ENCODE measurements at places on chromosomes 16 and 17. TPM values are rescaled to one million over a fixed set of nuclear protein-coding genes. Genes with fewer than 3 reads are reported as not detected.
A peak's percentile ranks its signal among the peaks of the same experiment; 100 is the strongest.

CAPNS2 gene
- 165 TPM for total RNA-seq

CACNG1 gene
- not detected for total RNA-seq

FBXL16 gene
- total RNA-seq: 18.3 TPM

ABCC12 gene
- 0.16 TPM for total RNA-seq

TMEM235 gene
- not detected for total RNA-seq

- DNase-seq: no peak
Observed at GRCh38 chr16:24520983-24521382, 18.4 kb upstream of the RBBP6 start.

DNA sequence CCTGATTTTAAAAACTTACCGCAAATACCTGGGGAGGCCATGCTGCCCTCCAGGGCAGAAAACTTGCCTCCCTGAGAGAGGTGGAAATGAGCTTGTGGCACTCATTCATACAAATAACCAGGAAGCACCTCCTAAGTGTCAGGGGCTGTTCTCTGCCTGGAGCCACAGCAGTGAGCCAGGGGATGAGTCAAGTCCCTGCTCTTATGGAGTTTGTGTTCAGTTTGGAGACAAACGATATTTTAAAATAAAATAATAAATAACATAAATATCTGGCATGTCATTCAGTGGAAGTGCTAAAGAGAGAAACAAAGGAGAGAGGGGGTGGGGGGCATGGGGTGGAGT, 313.8 kb downstream of the C16orf95 start:
- no peak for DNase-seq

GRCh38 chr17:28402844-28403243, 3.2 kb downstream of the SLC46A1 start:
- no peak for DNase-seq

DNA sequence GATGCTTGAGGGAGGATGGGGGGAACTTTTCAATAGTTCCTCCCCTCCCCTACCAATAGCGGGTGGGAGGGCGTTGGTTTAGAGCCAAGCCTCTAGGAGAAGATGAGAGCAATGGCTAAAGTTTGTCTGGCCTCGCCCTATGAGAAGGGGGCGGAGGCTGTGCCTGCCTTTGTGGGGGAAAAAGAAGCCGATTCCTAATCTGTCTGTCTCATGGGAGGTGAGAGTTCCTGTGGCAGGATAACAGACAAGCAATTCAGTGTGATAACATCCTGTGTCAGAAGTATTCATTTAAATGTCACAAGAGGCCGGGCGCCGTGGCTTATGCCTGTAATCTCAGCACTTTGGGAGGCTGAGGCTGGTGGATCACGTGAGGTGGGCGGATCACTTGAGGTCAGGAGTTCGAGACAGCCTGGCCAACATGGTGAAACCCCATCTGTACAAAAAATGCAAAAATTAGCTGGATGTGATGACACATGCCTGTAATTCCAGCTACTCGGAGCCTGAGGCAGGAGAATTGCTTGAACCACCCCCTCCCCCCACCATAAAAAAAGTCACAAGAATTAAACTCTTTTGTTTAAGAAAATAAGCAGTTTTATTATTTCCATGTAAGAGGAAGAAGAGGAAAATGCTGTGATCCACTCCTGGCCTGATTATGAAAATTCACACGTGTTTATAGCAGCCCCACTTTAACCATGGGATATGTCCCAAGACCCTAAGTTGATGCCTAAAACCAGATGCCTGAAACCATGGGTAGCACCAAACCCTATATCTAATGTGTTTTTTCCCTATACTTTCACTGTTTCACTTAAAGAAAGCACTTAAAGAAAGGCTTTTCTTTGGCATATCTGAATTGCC, 1.7 kb downstream of the SLFN5 start:
- peak; percentile 88 for DNase-seq

- DNase-seq: no peak
Observed at GRCh38 chr16:80623376-80623775, 82.6 kb downstream of the DYNLRB2 start.

DNA sequence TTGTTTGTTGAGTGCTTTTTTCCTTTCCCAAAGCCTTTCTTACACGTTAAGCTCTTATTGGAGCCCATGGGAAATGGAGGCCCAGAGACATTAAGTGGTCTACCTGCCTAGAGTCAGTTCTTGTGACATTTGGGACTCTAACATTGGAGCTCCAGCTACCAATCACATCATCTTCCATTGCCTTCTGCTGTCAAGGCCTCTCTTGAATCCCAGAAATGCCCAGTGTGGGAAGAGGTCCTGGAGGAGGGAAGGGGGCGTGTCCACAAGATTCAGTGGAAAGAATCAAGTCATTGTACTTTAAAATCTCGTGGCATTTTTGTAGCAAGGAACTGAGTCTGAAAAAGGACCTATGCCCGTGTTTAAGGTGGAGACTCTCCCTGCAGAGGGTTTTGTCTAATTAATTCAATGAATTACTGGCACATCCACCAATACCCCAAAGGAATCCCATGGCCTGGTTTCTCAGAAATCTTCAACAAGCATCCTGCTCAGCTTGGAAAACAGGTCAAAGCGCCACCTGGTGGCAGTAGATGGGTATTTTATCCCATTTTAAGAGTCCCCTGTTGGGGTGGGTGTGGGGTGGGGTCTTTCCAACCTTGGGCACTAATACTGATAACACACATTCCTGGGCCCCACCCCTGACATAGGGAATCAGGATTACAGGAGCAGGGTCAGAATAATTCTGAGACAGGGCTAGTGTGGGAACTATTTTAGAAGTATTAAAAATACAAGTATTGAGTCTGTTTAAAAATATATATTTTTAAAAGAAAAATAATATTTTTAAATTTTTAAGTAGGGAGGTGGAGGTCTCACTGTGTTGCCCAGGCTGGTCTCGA, 24.6 kb downstream of the GPT2 start:
- DNase-seq: no peak

DNA sequence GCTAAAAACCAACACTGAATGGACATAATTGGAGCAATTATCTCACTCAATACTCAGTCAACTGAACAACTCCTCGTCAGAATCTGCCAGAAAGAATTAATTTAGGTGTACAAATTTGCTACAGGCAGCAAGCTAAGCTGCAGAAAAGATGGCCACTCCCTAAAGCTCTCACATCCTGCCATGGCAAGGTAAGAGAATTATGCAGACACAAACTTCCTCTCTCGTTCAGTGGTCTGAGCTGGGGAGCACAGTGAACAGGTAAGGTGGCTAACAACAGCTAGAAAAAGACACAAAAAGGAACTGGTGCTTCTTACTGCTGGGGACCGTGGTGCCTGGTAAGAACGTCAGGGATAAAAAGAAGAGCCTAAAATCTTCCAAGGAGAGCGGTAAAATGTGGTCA, 74.9 kb upstream of the BCAR1 start:
- DNase-seq: no peak

- no peak for DNase-seq
Observed at GRCh38 chr17:70683936-70684335, 514.6 kb downstream of the KCNJ2 start.

DNA sequence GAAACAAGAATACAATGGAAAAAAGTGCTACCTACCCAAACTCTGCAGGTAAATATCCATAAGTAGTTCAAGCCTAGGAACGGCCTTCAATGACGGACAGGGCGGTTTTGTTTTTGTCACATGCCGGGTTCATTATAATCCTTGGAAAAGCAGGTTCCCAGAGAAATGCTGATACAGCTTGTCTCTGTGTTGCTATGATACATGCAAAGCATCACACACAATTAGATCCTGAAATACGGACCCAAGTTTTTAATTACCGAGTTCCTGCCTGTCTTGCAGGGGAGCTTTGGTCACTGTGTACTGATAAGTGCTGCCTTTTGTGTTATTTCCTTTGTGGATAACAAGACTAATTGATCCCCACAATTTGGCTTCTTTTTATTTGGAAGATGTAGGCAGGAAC, 217.4 kb downstream of the HAPSTR1 start:
- DNase-seq: no peak

GRCh38 chr17:30249460-30249859, 14.0 kb upstream of the SLC6A4 start:
- DNase-seq: no peak

- DNase-seq: peak; percentile 82
Observed at GRCh38 chr17:39243155-39243554, 17.4 kb upstream of the STAC2 start.

DNA sequence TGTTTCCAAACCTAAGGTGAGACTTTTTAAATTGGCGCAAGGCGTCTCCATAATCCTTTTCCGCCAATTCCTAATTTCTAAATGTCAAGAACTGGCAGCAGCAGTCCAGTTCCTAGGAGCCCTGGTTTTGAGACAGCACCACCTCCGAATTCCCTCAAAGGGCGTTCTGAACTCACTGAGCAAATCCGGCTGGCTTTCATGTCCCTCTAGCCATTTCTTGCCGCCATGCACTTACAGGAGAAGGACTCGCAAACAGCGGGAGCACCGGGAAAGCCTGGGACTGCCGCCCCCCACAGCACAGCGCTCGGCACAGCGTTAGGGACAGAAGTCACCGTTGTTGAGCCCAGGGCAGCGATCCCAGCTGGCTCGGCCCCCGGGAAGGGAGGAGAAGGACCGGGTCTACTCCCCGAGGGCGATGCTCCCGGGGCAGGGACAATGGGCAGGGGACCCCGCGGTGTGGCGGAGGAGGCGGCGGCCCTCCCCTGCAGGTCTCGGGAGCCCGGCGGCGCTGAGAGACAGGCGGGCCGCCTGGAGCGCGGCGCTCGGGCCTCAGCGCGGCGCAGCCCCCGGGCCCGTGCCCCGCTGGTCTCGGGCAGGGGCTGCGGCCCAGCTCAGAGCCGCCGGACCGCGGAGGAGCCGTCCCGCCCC, 545 bp downstream of the ARHGAP17 start:
- no peak for DNase-seq
